NCI-H1417 treated with DMSO at 0.1 percent for 48 hours (cell line): ENCODE measurements at places on chromosomes 16 and 17.

DNA sequence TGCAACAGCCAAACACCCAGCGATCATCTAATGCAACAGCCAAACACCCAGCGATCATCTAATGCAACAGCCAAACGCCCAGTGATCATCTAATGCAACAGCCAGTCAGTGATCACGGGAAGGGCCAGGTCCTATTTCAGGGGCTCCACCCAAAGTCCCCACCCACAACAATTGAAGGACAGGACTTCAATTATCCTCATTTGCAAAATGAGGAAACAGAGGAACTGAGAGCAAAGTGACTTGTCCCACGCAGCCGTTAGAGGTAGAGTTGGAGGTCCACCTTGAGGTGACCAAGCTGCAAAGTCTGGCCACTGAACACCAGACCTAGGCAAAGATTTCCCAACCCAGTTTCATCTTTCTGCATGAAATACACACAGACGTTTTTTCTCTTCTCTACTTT lies 3.7 kb downstream of the ZG16B start:
- DNase-seq, result no peak

DNA sequence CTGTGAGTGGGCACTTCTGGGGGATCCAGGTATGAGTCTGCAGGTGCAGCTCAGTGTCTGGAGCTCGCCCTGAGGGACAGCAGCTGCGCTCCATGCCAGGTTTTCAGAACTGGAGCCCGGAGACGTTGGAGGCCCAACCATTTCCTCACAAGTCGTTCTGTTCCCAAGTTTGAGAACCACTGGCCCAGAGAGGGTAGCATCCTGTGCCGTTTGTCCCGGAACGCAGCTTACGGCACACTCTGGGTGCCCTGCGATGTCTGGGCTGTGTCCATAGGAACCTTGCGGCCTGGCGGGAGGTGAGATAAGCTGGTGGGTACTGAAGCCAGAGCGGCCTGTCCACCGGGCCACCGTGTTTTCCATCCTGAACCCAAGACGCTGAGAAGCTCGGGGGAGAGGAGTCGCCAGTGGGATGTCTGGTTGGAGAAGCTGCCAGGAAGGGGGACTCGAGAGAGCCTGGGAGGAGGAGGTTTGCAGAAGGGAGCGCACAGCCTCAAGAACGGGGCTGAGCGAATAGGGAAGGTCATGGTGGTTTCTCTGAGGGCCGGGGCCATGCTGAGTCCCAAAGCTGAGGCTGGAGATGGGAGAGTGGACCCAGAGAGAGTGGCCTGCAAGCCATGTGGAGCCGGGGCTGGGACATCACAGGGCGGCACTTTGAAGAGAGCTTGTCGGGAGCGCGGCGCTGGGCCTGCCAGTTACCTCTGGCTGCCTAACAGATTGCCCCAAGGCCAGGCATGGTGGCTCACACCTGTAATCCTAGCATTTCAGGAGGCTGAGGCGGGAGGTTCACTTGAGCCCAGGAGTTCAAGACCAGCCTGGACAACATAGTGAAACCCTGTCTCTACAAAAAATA lies 211.0 kb upstream of the GSE1 start:
- no peak for DNase-seq

DNA sequence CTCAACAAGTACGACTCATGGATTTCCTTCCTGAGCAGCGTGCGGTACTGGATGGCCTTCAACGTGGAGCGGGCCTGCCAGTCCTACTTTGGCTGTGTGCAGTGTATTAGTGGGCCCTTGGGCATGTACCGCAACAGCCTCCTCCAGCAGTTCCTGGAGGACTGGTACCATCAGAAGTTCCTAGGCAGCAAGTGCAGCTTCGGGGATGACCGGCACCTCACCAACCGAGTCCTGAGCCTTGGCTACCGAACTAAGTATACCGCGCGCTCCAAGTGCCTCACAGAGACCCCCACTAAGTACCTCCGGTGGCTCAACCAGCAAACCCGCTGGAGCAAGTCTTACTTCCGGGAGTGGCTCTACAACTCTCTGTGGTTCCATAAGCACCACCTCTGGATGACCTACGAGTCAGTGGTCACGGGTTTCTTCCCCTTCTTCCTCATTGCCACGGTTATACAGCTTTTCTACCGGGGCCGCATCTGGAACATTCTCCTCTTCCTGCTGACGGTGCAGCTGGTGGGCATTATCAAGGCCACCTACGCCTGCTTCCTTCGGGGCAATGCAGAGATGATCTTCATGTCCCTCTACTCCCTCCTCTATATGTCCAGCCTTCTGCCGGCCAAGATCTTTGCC lies 9.0 kb downstream of the HAS3 start:
- no peak for DNase-seq

DNA sequence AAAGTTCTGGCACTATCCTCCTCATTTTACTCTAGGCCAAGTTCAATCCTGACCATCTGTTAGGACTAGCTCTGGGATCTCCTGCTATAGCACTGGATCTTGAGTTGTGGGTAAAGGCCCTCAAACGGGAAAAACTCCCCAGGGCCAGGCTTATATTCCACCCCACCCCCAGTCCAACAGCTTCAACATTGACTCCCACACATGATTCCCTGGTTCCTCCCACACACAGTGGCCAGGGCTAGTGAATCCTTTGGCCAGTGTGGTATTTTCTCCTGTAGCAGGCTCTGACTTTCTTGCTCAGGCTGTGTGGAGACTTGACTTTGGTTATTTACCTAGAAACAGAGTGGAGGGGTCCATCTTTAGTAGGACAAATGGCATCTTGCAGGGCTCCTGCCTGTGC lies 10.3 kb upstream of the AKAP10 start:
- no peak for DNase-seq

DNA sequence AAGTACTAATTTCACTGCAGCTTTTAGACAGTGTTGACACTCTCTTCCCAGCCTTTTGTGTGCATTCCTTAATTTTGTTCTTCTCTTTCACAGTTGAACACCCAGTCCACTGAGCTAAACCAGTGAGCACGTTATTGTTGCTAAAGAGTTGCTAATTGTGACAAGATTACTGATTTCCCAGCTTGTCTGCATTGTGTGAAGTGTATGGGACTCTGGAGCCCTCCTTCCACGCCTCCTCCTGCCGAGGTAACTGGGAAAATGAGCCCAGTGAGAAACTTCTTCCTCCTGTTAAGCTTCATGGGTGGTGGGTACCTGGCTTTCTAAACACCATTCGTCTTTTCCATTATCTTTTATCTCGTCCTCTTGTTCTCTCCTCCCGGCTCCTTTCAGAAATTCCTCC lies 29.8 kb upstream of the DNAH17 start:
- no peak for DNase-seq

DNA sequence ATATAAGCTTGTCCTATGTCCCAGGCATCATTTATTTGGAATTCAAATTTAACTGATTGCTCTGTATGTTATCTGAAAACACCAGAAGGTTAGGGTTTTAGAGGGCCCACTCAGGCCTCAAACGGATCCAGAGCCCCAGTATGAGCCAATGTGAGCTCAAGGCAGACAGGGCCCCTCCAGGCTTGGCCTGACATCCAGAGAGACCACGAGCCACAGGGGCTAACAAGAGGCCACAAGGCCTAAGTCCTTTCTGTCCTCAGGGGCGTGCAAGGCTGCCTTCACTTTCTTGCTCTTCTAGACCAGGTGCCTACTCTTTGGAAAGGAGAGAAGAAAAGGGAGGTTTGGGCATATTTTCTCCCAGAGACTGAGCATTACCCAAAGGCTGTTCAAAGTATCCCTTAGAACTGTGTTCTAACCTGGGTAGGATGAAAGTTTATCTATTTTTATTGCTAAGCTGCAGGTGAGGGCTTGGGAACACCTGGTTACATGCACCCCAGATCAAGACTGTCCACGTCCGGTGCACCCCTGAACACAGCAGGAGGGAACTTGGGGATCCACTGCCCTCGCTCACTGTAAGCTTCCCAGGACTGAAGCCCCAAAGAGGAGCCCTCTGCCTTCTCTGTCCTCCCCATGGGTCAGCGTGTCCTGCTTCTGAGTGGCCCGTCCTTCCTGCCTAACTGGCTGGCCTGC lies 1.5 kb upstream of the ENGASE start:
- DNase-seq, result no peak

DNA sequence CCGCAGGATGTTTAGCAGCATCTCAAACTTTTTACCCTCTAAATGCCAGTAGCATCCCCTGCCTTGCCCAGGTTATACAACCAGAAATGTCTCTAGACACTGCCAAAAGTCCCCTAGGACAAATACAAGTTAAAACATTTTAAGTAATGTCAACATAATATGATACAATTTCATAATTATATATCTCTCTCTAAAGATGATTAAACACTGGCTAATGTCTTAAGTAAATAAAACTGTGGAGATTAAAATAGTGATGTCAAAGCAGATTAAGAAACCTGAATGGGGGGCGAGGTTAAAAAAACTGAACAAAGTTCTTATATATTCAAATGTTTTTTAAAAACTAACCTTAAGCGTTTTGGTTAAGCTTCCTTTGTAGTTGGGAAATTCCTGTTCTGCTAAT lies 62.1 kb downstream of the CFDP1 start:
- no peak for DNase-seq

- no peak for DNase-seq
Observed at GRCh38 chr17:77233635-77234334, 93.0 kb downstream of the SEC14L1 start.

DNA sequence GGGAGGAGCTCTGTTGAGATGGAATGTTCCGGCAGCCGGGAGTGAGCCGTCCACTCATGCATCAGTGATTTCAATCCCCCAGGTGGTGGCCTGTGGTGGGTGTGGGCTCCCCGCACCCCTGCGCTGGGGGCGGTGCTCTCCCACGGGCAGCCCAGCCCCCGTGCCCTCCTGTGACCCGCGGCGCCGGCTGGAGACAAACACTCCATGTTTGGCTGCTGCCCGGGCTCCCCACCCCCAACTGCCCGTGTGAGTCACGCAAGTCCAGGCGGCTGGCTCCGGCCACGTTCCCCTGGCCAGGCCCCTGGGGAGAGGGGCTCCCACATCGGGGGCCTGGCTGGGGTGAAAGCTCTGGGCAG lies 29.4 kb downstream of the CACNA1H start:
- DNase-seq, result no peak

- DNase-seq, result no peak
Observed at GRCh38 chr17:68292689-68293040, 1.4 kb downstream of the ARSG start.

DNA sequence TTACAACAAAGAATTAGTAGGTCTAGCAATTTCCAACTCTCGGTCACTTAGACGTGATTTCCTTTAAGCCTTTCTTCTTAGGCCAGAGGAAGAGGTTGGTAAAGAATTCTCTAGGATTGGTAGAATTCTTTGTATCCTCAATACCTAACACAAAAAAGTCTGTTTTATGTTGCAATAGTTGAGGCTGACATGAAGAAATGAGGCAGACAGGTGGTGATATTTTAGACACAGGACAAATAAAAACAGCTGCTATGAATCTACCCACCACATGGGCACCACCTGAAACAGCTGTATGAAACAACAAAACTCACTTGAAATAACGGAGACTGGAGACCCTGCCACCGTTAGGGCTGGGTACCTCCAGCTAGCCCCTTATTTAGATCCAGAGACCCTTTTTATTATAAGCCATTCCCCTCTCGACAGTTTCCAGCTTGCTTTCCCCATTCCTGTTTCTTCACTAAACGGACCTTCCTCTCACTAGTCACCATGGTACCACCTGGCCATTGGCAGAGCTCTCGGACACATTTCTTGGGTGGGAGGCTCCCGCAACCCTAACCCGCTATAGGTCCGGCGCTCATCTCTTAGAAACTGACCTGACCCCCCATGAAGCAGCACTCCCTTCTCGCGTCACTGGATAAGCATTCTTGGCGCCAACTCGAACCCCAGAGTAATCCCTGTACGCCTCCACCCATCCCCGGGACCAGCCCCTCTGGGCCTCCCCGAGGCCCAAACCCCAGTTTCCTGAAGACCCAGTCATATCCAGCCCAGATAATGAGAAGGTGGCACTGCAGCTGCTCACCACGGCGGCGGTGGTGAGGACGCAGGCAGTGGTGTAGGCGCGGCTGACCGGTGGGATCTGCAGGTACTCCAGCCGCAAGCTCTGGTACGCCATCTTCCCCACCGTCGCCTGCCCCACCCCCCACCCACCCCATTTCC lies at the start of gene DERL2:
Gene DERL2 (minus strand): TSS at position 909 of the 936 bp plus-strand sequence. CDS start 17 bp downstream, at position 892.
- no peak for DNase-seq

DNA sequence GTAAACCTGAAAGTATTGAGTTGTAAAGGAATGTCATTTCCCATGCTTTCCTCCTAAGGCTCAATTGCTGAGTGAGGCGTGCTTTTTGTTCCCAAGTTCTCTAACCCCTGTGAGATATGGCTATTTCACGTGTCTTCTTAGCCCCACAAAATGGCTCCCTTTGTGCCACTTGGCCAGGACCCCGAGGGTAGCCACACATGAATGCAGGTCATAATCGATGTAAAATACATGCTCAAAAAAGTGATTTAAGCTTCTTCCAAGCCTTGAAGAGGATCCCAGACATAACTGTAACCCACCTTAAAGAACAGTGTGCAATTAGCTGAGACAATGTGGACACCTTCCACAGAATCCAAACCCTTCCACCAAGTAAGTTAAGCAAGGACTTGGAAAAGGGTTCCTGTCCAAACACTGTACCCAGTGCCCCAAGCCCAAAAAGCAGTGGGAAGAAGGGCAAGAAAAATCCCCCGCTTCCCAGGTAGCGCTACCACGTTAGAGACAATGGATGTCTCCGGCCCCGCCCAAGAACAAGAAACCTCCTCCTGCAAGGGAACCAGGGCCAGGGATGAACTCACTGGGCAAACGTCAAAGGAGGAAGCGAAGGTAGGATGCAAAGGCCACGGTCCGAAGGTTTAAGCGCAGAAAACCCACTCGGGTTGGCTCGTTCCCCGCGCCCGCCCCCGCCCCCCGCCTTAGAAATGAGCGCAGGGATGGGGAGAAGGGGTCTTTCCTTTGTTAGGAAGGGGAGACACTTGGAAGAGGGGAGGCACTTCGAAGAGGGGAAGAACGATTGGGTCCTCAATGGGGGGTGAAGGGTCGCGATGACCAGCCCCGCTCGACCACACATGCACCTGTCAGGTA lies 1.2 kb downstream of the JPT1 start:
- no peak for DNase-seq

GRCh38 chr17:50832267-50832863 lies 3.0 kb upstream of the WFIKKN2 start:
- no peak for DNase-seq

DNA sequence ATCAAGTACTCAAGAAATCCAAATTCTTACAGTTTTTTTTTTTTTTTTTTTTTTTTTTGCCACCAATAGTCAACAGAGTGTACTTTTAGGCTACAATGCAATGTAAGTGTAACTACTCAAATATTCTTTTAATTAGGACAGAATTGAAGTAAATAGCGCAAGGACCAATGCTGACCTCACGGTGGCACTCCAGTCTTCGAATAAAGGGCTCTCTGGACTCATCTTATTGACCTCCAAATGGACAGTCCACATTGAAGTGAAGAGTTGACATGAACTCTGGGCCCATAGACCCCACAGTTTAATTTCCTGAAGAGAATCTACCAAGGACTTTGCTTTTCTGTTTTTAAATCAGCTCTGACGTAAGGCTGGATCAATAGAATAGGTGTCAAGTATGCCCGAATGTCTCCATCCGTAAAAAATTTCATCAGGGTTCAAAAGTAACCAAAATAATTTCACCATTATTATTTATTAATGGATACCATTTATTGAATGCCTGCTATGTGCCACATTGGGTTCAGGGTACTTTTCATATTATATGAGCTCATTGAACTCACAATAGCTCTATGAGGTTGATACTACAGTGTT lies 7.3 kb upstream of the DDX52 start:
- DNase-seq, result no peak
